ENCODE measurements at places on chromosomes 4 and X. TPM values are rescaled to one million over a fixed set of nuclear protein-coding genes. Genes with fewer than 3 reads are reported as not detected.

DNA sequence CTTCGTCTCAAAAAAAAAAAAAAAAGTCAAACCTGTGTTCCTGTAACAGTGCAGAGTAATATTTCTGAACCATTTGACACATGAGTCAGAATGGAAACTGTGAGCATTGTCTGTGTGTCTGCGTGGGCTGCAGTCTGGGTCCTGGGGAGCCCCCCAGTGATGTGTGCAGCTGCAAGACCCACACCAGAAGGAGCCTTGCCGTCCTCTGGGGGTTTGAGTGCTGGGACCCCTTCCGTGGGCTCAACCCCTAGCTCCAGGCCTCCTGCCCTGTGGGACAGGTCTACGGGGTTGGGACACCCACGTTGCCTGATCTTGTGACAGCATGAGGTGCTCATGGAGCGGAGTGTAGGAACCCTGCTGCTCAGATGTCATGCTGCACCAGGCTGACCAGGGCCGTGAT is 43.7 kb downstream of the DDX3X start:
- DNase-seq, result no peak
- no peak overlapping the region for H3K4me3 ChIP-seq
- no peak overlapping the region for H3K27ac ChIP-seq
- H3K27me3 ChIP-seq, result no peaks in the 10 kb centered on the region

GRCh38 chr4:90438522-90438921 is 311.3 kb downstream of the CCSER1 start:
- H3K4me1 ChIP-seq, result no peaks in the 10 kb centered on the region
- H3K27ac ChIP-seq, result no peak overlapping the region
- H3K27me3 ChIP-seq, result no peaks in the 10 kb centered on the region
- H3K4me3 ChIP-seq, result no peak overlapping the region
- no peak for DNase-seq
- no peaks in the 10 kb centered on the region for H3K36me3 ChIP-seq

- no peak overlapping the region for H3K4me3 ChIP-seq
- DNase-seq, result no peak
- H3K4me1 ChIP-seq, result no peaks in the 10 kb centered on the region
- H3K27me3 ChIP-seq, result no peaks in the 10 kb centered on the region
Measured at GRCh38 chr4:54635318-54635717, 22.4 kb upstream of the KIT start.

DNA sequence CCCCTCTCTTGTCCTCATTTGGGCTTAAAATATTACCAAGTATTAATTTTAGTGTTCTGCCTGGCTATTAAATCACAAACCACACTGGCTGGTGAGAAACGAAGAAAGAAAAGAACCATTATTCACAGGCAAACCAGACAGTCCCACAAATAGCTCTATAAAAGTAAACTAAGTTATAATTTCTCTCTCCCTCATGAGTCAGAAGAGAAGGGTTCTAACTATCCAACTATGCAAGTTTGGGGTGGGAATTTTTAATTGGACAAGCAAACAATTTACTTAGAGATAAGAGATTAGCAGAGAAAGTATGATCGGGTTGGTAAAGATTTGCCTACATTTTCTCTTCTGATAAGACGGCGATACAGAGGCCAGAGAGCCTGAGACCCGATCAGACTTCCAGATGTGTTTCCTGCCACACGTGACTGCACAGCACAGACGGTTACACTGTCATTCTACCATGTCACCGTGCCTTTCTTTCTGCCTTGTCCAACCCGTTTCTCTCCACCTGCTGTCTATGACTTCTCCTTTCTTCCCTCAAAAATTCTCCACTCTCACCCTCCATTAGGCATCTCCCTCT is 52.3 kb downstream of the MEPE start:
- no peaks in the 10 kb centered on the region for H3K4me1 ChIP-seq
- no peak for DNase-seq
- H3K4me3 ChIP-seq, result no peak overlapping the region
- H3K36me3 ChIP-seq, result no peaks in the 10 kb centered on the region

GRCh38 chr4:147674496-147674895 is 9.5 kb downstream of the PRMT9 start:
- no peaks in the 10 kb centered on the region for H3K36me3 ChIP-seq
- H3K27ac ChIP-seq, result no peak overlapping the region
- H3K4me3 ChIP-seq, result no peak overlapping the region
- H3K27me3 ChIP-seq, result no peaks in the 10 kb centered on the region

- no peaks in the 10 kb centered on the region for H3K4me1 ChIP-seq
- DNase-seq, result no peak
- no peak overlapping the region for H3K4me3 ChIP-seq
- no peaks in the 10 kb centered on the region for H3K36me3 ChIP-seq
- H3K27me3 ChIP-seq, result no peaks in the 10 kb centered on the region
Measured at GRCh38 chrX:20007962-20008622, 17.2 kb upstream of the BCLAF3 start.

DNA sequence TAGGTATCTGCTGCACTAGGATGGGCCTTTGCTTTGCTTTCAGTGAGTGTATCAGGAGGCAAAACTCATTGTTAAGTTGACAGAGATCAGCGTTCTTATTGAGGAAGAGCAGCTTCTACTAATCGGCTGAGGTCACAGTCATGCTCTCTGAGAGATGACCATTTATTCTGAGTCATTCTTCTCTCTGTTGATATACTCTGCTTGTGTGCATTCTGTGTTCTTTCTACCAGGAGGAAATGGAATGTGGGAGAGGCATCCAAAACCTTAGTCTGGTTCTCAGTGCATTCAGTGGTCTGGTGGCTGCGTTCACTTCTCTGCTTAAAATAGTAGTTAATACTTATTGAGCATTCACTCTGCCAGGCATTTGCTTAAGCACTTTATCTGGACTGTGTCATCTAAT is 66.2 kb downstream of the RRAGB start:
- H3K4me1 ChIP-seq, result no peaks in the 10 kb centered on the region
- DNase-seq, result no peak
- H3K27me3 ChIP-seq, result no peaks in the 10 kb centered on the region
- no peaks in the 10 kb centered on the region for H3K36me3 ChIP-seq
- no peak overlapping the region for H3K4me3 ChIP-seq
- no peak overlapping the region for H3K27ac ChIP-seq

- H3K27ac ChIP-seq, result peak overlapping the region; percentile 91
- H3K4me3 ChIP-seq, result peak overlapping the region; percentile 67
- DNase-seq, result no peak
- no peaks in the 10 kb centered on the region for H3K27me3 ChIP-seq
- H3K4me1 ChIP-seq, result peaks cover 4% of the 10 kb centered on the region
Measured at GRCh38 chr4:47486231-47486673, 1.2 kb downstream of the ATP10D start.

- H3K27me3 ChIP-seq, result no peaks in the 10 kb centered on the region
- H3K4me3 ChIP-seq, result no peak overlapping the region
- H3K4me1 ChIP-seq, result peaks cover 2% of the 10 kb centered on the region
- H3K27ac ChIP-seq, result no peak overlapping the region
Measured at GRCh38 chr4:7226439-7226838, 34.1 kb downstream of the SORCS2 start.

GRCh38 chr4:73257234-73257633 is 1.4 kb downstream of the ANKRD17 start:
- peak overlapping the region; percentile 66 for H3K4me3 ChIP-seq
- peak overlapping the region; percentile 94 for H3K27ac ChIP-seq
- H3K27me3 ChIP-seq, result no peaks in the 10 kb centered on the region
- DNase-seq, result peak; percentile 71
- H3K36me3 ChIP-seq, result no peaks in the 10 kb centered on the region

GRCh38 chr4:21184788-21185187 is 484.5 kb downstream of the PACRGL start:
- no peaks in the 10 kb centered on the region for H3K27me3 ChIP-seq
- H3K4me1 ChIP-seq, result peaks cover 2% of the 10 kb centered on the region
- H3K27ac ChIP-seq, result no peak overlapping the region
- H3K4me3 ChIP-seq, result no peak overlapping the region
- H3K36me3 ChIP-seq, result no peaks in the 10 kb centered on the region

DNA sequence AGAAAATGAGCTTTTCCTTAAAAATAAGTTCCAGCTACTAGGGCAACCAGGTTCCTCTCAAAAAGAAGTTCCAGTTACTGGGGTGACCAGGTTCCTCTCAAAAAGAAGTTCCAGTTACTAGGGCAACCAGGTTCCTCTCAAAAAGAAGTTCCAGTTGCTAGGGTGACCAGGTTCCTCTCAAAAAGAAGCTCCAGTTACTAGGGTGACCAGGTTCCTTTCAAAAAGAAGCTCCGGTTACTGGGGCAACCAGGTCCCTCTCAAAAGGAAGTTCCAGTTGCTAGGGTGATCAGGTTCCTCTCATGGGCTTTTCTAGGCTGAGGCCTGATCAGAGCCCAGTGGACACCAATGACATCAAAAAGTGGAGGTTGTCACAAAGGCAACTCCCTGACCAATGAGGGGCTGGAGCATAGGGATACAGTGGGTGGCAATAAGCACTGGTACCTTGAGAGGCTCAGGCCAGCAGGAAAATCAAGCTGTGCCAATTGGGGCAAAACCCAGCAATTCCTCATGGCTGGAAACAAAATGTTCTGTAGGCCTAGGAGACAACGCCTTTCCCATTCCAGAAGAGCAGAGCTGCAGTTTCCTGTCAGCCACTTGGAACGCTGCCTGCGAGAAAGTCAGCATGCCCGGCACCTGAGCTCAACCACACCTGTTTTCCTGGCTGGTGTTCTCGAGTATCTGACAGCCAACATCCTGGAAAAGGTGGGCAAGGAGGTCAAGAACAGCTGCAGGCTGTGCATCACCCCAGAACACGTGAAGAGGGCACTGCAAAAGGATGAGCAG is 12.3 kb upstream of the SYTL5 start:
- no peaks in the 10 kb centered on the region for H3K27me3 ChIP-seq
- no peak overlapping the region for H3K27ac ChIP-seq
- DNase-seq, result no peak
- H3K36me3 ChIP-seq, result no peaks in the 10 kb centered on the region
- H3K4me1 ChIP-seq, result no peaks in the 10 kb centered on the region

GRCh38 chrX:120335289-120335688 is 24.0 kb upstream of the TMEM255A start:
- no peaks in the 10 kb centered on the region for H3K36me3 ChIP-seq
- H3K4me1 ChIP-seq, result no peaks in the 10 kb centered on the region
- H3K27me3 ChIP-seq, result no peaks in the 10 kb centered on the region
- H3K27ac ChIP-seq, result no peak overlapping the region

DNA sequence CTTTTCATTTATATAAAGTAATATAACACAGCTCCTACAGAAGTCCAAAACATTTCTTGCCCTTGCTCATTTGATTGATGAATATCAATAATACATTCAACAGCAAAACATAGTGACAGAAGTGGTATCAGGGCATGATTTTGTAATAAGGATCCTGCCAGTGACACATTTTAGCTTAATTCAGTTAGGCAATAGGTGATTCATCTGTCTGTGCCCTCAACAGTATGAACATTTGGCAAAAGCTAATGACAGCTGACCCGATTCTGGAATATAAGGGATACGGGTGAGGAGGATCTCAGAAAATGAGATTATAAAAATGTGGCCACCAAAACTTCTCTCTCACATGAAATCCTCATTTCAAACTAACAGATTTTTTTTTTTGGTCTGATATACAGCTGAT is 294.0 kb downstream of the CAMK2D start:
- H3K27me3 ChIP-seq, result no peaks in the 10 kb centered on the region
- H3K4me3 ChIP-seq, result no peak overlapping the region
- H3K27ac ChIP-seq, result peak overlapping the region; percentile 4
- DNase-seq, result no peak

GRCh38 chrX:936979-937769 is 275.3 kb downstream of the CRLF2 start:
- no peak overlapping the region for H3K27ac ChIP-seq
- H3K36me3 ChIP-seq, result no peaks in the 10 kb centered on the region
- H3K4me3 ChIP-seq, result no peak overlapping the region
- H3K4me1 ChIP-seq, result no peaks in the 10 kb centered on the region
- DNase-seq, result no peak

GRCh38 chrX:40175511-40176350 is 78.0 kb upstream of the BCOR start:
- no peaks in the 10 kb centered on the region for H3K4me1 ChIP-seq
- peak overlapping the region; percentile 62 for H3K4me3 ChIP-seq
- H3K27me3 ChIP-seq, result no peaks in the 10 kb centered on the region
- H3K27ac ChIP-seq, result peak overlapping the region; percentile 89
- DNase-seq, result peak; percentile 77

DNA sequence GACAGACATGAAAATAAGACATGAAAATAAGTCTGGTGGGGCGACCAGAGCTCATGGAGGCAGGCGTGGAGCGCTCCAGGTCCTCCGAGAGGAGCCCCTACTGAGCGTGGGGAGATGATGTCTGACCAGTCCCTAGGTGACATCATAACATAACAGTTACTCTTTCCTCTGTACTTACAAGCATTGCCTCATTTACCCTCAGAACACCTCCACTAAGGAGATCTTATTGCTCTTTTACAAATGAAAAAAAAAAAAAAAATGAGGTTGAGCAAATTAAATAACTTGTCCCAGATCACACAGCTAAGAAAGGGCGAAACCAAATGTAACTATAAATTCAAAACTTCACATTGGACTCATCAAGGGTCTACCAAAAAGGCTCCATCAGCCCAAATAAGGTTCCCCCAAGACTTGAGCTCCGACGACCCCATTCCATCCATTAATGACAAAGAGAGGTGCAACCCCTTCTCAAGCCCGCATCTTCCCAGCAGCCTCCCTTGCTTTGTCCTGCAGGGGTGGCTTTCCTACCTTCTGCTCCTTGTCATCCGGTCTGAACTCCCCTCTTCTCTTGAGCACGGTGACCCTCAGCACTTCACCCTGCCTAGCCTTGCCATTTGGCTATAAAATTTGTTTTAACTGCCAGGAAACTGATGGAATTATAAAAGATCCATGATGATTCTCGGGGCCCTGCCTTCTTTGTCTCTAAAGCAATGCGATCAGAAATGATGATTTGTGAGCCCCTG is 246.7 kb downstream of the DHX15 start:
- H3K4me1 ChIP-seq, result no peaks in the 10 kb centered on the region
- no peak for DNase-seq
- H3K27me3 ChIP-seq, result no peaks in the 10 kb centered on the region
- H3K36me3 ChIP-seq, result no peaks in the 10 kb centered on the region
- no peak overlapping the region for H3K27ac ChIP-seq
- no peak overlapping the region for H3K4me3 ChIP-seq

DNA sequence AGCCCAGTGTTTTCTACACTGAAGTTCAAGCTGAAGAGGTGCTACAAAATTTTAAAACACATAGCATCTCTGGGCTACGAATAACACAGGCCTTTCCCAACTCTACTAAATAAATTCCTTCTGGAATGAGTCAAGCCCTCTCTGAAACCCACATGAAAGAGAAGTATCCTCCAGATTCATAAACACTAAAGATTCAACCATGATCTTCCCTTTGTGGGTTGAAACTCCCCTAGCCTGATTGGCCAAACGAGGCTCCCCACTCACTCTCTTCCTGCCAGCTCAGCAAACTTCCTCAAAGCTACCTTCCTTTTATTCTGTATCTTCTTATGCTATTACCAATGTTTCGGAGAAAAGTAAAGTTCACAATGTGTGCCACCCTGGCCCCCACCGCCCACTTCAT is 95.4 kb downstream of the NKX6-1 start:
- no peaks in the 10 kb centered on the region for H3K36me3 ChIP-seq
- H3K4me1 ChIP-seq, result no peaks in the 10 kb centered on the region
- H3K27ac ChIP-seq, result no peak overlapping the region
- no peak for DNase-seq

XAGE1B gene
- not detected for total RNA-seq

PHKA1 gene
- total RNA-seq, result 14.8 TPM

TMPRSS11F gene
- not detected for total RNA-seq

SLC4A4 gene
- 3.1 TPM for total RNA-seq

PFKFB1 gene
- total RNA-seq, result not detected

CFAP47 gene
- total RNA-seq, result not detected

GAGE12E gene
- not detected for total RNA-seq

HERC5 gene
- 19.4 TPM for total RNA-seq

VBP1 gene
- 30.6 TPM for total RNA-seq

CPE gene
- 23.5 TPM for total RNA-seq

GRPR gene
- total RNA-seq, result not detected

Data from ovary (tissue), 10 donors.